ENCODE measurements at places on chromosomes 16 and 17. TPM values are rescaled to one million over a fixed set of nuclear protein-coding genes. Genes with fewer than 3 reads are reported as not detected.

KRTAP2-1 gene
- polyA plus RNA-seq, result not detected

GAST gene
- polyA plus RNA-seq, result not detected

PIRT gene
- not detected for polyA plus RNA-seq

TPSG1 gene
- polyA plus RNA-seq, result not detected

C17orf50 gene
- polyA plus RNA-seq, result not detected

EFCAB5 gene
- polyA plus RNA-seq, result 0.13 TPM

SSTR5 gene
- polyA plus RNA-seq, result not detected

SLC6A4 gene
- polyA plus RNA-seq, result not detected

NPIPB9 gene
- 0.20 TPM for polyA plus RNA-seq

GCGR gene
- polyA plus RNA-seq, result not detected

EXOC7 gene
- polyA plus RNA-seq, result 122 TPM

CDRT15 gene
- polyA plus RNA-seq, result not detected

MPV17L gene
- polyA plus RNA-seq, result 0.42 TPM

IRX6 gene
- not detected for polyA plus RNA-seq

NDRG4 gene
- 20.7 TPM for polyA plus RNA-seq

ELMO3 gene
- polyA plus RNA-seq, result 0.56 TPM

TAC4 gene
- polyA plus RNA-seq, result not detected

FTO gene
- 86.3 TPM for polyA plus RNA-seq

EFNB3 gene
- polyA plus RNA-seq, result 5.3 TPM

CD300LB gene
- not detected for polyA plus RNA-seq

IFT20 gene
- 39.1 TPM for polyA plus RNA-seq

LCAT gene
- 7.9 TPM for polyA plus RNA-seq

ARL6IP1 gene
- polyA plus RNA-seq, result 178 TPM

Measured in BJ (cell line).